Activated CD4-positive, alpha-beta T cell treated with anti-CD3 and anti-CD28 coated beads, Interleukin-2, amount 50 U/mL, for 24 hours (primary cell): ENCODE measurements at places on chromosomes 2 and 18.

DNA sequence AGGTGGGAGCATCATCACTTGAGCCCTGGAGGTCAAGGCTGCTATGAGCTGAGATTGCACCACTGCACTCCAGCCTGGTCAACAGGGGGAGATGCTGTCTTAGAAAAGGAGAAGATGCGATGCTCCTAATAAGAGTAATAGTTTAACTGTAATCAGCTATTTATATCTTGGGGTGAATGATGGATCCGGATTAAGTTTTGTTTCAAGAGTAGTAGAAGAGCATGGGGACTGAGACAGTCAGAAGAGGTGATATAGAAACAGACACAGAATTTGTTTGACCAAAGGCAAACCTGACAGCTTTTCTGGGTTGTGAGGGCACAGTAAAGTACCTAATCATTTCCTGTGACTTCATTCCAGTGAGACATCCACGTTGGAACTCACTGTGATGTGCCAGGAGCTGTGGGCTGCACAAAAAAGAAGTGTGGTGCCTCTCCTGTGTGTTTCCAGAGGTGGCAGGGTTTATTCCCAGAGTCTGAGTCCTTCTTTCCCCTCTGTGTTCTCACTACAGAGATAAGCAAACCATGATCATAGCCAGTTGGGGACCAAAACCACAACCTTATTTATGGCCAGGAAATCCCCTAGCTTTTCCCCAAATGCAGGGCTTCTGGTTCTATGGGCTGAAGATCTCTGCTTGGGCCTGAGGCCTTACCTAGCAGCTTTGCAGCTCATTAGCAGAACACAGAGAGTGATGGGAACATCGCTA, 113.7 kb downstream of the XRCC5 start:
- no peak for DNase-seq

DNA sequence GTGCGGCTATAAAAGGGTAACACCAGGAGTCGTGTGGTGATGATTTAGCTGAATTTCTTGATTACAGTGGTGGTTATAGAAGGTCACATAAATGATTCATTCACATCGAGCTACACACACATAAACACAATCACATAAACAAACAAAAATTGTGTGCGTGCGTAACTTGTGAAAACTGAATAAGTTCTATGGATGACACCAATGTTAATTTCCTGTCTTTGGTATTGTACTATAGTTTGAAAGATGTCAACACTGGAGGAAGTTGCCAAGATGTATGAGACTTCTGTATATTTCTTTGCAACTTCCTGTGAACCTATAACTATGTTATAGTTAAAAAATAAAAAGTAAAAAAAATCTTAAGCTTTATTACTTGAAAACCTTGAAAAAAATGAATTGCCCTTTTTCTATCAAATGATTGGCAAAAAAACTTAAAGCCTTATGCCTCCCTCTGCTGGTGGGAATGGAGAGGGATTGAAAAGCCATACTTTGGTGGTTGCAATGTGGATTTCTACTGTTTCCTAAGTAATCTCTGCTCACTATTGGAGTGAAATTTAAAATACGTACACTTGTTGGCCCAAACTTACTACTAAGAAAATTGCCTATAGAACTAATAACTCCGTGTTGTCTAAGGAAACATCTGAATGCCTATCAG, 227.7 kb downstream of the RPIA start:
- DNase-seq, result no peak

- no peak for DNase-seq
Observed at GRCh38 chr2:71934320-71934593, 213.4 kb downstream of the CYP26B1 start.

- no peak for DNase-seq
Observed at GRCh38 chr2:85394261-85394681, 15.9 kb downstream of the CAPG start.

GRCh38 chr2:74690571-74690970, 36.5 kb downstream of the SEMA4F start:
- no peak for DNase-seq

DNA sequence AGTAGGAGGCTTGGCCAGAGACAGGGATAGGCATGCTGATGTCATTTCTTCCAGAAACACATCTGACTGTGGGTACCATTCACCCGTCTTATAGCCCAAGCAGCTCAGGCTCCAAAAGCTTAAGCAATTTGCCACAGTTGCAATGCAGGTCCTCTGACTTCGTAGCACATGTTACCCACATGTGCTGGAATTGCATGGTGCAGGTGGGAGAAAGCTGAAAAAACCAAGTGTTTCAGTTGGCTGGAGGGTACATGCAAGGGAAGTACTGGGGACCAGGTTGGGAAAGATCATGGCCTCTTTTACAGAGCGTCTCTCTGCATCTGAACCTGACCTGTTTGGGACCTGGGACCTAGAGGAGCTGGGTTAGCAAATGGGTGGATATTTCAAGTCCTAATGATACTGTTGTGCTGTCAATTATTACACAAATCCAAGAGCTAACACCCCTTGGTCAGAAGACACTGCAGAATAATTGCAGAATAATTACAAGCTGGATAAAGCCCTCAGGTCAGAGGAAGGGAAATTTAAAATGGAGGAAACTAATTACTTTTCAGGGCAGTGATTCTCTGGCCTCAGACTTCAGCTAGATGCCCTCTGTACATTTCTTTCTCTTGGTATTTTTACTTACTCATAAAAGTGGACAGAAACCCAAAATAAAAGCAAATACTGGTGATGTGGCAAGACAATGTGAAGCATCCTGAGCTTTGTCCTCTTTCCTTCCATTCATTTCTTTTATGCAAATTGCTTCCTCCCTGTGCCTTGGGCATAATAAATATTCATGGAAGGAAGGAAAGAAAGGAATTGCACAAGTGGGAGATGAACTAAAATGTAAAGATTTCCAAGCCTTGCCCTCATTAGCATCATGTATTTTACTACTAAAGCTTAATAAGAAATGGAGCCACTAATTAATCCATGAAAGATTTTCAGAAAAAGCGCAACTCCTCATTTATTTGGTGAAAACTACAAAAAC, 45.6 kb upstream of the TTC39C start:
- no peak for DNase-seq

DNA sequence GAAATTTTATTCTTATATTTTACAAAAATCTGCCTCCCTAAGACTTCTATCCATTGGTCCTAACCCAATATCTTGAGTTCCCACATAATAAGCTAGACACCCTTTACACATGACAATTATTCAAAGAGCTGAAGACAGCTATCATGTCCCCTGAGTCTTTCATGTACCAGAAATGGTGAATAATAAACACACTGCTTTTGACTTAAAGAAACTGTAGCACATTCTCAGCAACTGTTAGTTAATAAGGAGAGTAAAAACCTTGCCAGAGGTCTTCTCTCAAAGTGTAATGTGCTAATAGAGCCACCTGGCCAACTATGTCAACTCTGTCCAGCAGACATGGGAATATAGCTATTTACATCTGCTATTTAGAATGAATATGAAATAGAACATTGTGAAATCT, 109.7 kb upstream of the ARL5A start:
- DNase-seq, result no peak

GRCh38 chr18:4847056-4847455, 350.0 kb downstream of the AKAIN1 start:
- no peak for DNase-seq

DNA sequence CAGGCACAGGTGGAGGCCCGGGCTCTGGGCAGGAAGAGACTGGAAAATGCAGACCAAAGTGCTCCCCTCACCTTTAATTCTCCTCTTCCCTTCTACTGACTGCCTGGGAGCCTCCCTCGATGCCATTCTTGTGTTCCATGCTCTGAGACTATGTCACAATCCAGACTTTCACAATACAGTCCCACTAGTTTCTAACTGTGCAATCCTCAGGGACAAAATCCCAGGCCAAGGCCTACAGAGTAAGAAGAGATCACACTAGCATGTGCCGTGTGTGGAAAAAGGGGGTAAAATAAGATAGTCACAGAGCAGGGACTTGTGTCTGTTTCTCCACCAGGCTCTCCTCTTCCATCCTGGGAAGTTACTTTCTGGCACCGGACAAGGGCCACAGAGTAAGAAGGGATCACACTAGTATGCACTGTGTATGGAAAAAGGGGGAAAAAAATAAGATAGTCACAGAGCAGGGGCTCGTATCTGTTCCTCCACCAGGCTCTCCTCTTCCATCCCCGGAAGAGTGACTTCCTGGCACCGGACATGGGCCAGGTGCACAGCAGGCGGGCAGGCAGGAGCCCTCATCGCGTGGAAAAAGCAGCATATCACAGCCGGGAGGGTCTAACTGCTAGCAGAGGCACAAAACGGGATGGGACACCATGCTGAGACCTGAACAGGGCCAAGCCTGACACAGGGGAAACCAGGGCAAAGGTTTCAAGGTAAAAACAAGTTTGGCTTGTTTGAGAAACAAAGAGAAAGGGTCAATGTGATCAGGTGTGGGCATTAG, 9.6 kb downstream of the CYB5A start:
- no peak for DNase-seq

GRCh38 chr2:239625156-239625845, 224.5 kb upstream of the HDAC4 start:
- DNase-seq, result no peak

DNA sequence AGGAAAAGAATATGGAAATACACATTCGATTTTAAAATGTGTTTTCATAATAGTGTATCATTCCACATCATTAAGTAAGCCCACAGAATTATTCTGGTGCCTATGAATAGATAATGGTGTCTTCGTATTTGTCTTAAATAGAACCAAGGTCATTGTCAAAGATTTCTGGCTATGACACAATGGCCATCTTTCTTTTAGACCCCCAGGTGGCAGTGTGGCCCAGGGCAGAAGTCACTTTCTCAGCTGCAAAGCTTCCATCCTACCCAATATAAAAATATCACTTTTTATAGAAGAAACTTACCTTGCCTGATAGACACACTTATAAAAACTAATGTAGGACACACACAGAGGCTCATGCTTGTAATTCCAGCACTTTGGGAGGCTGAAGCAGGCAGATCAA, 57.5 kb downstream of the ZRANB3 start:
- no peak for DNase-seq

GRCh38 chr2:100819370-100820272, at the start of gene NPAS2:
Gene NPAS2, plus strand, starts transcription at chr2:100820139. Its CDS starts 84,616 bp downstream, at chr2:100904755.
- no peak for DNase-seq

DNA sequence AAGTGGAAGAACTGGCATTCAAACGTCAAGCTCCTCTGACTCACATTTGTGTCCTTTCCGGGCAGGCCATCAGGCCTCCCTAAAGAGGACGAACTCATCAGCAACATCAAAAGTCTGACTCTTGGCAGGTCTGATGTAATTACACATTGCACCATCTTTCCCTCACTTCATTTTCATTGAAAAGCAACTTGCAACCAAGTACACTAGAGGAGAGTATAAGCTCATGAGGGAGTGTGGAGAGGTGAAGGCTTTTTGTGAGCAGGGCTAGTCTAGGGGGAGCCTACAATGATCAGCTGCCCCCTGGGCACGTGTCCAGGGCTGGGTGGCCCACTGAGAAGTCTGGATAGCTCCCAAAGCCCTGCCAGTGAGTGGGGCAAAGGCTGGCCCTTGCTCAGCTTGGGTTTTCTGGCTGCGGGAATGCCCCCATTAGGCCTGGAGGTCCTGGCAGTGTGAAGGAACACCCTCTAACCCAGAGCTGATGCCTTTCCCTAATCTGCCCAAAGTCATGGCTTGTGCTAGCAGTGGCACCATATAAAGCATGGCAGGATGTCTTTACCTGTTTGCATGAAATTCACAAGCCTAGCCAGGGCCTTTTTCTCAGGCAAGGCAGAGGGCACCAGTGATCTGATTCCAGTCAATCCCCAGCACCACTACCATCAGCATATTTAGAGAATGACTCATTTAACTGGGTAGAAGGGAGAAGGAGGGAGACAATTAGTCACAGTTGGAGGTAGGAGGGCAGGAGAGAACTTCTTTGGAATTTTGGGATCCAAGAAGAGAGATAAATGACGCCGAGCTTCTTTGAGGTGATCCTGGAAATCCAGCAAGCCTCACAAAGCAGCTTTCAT, 8.5 kb upstream of the DAW1 start:
- DNase-seq, result no peak

GRCh38 chr2:239824866-239825704, 200.1 kb downstream of the NDUFA10 start:
- no peak for DNase-seq

DNA sequence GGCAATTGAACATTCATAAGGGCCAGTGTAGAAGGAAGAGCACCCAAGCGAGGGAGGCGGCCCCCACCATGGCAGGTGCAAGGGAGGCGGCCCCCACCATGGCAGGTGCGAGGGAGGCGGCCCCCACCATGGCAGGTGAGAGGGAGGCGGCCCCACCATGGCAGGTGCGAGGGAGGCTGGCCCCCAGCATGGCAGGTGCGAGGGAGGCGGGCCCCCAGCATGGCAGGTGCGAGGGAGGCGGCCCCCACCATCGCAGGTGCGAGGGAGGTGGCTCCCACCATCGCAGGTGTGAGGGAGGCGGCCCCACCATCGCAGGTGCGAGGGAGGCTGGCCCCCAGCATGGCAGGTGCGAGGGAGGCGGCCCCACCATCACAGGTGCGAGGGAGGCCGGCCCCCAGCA, 24.7 kb upstream of the GPC1 start:
- no peak for DNase-seq

DNA sequence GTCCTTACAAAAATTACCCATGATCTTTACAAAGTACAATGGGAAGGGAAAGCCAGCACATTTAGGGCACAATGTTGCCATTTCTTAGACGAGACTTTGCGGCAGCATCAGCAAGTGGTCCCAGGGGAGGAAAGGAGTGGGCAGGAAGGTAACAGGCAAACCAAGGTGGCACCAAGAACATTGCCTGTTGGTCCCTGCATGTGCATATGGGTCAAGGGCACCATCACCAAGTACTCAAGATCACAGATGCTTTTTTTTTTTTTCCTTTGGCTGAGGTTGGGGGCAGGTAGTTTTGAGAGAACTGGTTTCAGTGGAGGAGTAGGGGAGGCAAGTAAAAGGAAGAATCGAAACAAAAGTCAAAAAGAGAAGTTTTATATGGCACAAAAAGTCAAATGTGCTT, 752 bp upstream of the CYTIP start:
- no peak for DNase-seq

DNA sequence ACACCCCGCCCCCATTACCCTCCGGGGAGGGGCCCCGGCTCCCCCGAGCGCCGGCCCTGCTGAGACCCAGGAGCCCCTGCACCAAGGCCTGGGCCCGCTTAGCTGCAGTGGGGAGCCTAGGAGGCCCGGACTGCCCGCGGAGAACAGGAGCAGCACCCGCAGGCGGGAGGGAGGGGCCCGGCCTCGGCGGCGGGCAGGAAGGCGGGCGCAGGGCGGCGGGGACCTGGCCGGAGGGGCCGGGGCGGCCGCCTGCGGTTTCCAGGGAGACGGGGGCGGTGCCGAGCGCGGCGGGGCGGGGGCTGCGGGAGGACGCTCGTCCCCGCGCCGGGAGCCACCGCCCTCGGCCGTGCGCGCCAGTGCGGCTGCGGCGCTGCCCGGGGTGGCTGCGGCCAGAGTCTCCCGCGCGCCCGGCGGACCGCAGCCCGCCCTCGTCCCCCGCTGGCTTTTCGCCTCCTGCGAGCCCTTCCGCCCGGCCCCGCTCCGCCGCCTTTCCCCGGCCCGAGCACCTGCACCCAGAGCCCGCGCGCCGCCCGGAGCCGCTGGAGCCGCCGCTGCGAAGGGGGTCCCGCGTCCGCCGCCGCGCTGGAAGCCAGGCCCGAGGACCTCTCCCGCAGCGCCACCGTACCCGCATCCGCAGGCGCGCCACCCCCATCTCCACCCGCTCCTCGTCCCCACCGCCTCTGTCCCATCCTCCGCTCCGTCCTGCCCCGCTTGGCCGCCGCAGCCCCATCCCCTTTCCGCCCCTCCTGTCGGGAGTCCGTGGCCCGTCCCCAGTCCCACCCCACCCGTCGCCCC, 17.2 kb downstream of the GPC1 start:
- DNase-seq, result no peak

- no peak for DNase-seq
Observed at GRCh38 chr2:39020383-39020782, 100.5 kb downstream of the SOS1 start.
